ENCODE measurements at places on chromosomes 4 and X.

DNA sequence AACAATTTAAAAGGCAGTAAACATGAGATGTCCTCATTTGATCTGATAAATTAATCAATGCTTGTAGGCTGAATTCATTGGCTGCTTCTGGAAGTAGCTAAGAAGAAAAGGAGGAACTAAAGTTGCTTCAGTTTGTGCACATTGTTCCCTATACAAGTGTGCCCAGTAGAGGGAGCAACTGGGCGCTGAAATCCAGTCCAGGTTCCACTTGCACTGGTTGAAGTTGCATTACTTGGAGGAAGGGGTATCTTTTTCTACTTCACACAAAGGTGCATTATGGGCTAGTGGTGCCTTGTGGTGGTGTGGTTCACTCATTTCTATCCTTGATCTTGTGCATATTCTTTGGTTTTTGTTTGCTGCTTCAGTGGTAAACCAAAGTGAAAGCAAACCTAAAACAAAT is 67.9 kb upstream of the SOX3 start:
- DNase-seq, result no peak

DNA sequence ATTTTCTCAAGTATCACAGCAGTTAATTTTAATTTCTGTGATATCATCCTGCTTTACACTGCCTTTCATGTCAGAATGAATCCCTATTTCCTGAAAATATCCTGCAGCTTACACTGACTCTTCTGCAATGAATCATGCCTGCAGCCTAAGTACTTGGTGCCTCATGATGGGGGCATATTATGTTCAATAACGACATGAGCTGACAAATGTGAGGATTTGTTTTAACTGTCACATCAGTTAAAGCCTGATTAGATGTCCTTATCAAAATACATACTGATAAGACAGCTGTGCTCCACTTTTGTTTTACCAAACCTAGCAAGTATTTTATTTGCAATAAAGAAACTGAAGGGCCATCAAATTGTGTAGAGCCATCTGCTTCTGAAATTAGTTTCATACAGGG is 359.9 kb upstream of the AGA start:
- DNase-seq, result no peak

GRCh38 chr4:1240721-1241465 is 8.0 kb downstream of the CTBP1 start:
- no peak for DNase-seq

DNA sequence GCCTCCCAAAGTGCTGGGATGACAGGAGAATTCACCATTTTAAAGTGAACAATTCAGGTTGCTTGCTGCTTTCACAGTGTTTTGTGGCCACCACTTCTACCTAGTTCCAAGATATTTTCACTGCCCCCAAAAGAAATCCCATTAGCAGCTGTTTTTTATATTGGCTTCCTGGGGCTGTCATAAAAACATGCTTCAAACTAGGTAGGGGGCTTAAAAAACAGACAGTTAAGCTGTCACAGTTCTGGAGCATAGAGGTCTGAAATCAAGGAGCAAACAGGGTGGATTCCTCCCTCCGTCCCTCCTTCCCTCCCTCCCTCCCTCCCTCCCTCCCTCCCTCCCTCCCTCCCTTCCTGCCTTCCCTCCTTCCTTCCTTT is 3.0 kb upstream of the XG start:
- DNase-seq, result no peak

GRCh38 chrX:78540171-78540570 is 119.0 kb downstream of the RTL3 start:
- DNase-seq, result no peak
